ENCODE measurements at places on chromosomes 13 and 19.
A peak's percentile ranks its signal among the peaks of the same experiment; 100 is the strongest.

DNA sequence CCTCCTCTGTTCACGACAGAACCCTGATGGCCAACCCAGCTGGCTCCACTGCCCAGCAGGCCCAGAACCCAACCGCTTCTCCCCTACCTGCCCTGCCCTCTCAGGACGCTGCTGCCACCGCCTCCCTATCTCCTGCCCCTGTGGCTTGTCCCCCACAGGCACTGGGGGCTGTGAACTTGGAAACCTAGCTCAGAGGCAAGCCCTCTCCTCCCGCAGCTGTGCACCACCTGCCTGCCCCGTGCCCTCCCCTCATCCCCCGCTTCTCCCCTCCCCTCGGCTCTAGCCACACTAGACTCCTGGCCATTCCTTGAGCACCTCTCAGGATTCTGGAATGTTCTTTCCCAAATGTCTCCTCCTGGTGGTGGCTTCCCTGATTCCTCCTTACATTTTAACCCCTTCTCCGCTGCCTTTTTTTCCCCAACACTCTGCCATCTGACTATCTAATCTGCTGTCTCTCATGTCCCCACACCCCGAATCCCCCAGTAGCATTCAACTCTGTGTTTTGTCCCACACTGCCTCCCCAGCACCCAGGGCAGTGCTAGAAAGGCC, 6.7 kb downstream of the NANOS3 start:
- DNase-seq = no peak

- peak; percentile 75 for DNase-seq
Observed at GRCh38 chr19:1649706-1650649, 2.4 kb downstream of the TCF3 start.

- no peak for DNase-seq
Observed at GRCh38 chr13:114173745-114174144, 5.3 kb upstream of the CFAP97D2 start.

GRCh38 chr19:46886546-46887239, 25.9 kb downstream of the ARHGAP35 start:
- DNase-seq = peak; percentile 48

DNA sequence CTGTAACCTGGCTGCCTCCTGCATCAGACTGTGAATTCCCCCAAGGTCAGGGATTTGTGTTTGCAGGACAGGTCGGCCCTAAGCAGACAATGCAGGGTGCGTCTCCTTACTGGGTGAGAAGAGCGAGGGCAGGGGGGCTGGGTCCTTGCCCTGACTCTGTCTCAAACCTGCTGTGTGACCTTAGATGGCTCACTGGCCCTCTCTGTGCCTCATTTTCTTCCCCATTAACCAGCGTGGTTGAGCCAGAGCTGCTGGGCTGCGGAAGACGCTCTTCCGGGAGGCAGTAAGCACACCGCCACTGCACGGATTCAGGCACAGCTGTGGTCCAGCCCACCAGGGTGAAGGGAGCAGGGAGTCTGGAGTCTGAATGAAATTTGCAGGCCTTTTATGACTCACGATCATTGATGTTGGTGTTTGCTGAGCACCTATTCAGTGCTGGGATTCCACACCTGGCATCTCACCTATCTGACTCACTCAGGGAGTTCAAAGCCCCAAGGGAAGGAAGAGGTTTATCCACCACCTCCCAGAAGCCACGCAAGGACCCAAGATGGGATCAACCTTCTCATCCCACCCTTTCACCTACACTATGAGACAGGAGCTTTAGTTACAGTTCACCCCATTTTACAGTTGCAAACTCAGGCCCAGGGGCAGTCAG, 2.5 kb downstream of the AKT1S1 start:
- no peak for DNase-seq

DNA sequence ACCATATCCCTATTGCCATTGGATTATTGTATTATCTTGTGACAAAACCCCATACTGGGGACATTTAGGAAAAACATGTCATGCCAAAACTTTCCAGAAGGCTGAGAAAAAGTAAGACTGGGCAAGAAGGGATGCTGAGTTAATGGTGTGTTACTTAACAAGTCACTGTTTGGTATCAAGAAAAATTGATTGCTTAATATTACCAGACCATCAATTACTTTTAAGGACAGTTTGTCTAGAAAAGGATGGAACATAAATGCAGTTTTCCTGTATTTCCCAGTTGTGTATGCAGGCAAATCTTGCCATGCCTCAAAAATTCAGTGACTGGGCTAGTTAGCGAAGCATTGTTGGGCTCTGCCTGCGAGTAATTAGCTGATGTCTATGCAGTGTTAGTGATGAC, 705.6 kb upstream of the MIR17HG start:
- DNase-seq = no peak

DNA sequence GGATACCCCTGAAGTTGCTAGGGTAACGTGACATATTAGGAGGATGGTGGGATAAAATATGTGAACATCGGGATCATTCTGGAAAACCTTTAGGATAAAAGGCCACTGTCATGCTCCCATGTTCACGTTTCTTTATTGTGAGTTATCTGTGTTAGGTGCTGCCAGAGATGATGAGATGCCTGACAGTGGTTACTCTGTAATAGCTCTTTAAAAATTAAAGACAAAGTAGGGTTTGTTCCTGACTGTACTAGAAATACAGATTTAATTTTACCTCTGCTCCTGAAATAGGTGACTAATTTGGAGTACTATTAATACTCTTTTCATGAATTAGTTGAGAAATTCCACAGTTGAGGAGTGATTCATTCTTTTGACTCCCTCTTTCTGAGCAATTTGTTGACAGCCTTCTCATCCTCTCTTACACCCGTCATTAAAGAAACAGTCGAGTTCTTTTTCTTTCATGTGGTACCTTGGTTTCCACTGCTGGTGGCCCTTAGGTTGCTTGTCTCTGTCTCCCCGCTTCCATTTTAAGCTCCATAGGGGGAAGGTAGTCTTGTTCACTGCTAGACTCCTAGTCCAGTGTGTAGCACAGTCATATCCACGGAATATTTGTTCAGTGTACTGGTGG, 28.4 kb downstream of the SAE1 start:
- DNase-seq = peak; percentile 55

DNA sequence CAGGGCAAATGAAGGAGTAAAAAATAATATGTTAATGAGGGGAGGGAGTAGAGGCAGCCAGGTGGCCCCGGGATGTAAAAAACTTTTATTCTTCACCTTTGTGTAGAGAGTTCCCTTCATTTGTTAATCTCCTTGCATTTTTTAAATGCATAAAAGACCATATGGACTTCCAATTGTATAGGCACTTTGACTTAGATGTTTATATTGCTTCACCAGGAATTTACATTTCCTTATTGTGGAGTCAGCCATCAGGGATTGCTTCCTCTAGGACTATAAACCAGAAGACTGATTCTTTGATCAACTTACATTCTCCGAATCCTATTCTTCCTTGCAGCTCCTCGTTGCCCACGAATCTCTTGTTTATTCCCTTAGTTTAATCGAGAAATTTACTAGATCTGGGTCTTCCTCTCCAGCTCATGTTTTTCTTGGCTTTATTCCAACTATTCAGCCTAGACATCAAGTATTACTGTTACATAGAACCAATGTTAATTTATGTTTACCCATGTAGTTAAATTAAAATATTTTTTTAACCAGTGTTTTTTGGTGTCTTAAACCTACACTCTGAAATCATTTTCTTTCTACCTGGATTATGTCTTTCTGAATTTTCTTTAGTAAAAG, 1187.0 kb upstream of the SLC10A2 start:
- DNase-seq = no peak

- DNase-seq = peak; percentile 55
Observed at GRCh38 chr13:44818428-44818827, 170.8 kb downstream of the NUFIP1 start.

DNA sequence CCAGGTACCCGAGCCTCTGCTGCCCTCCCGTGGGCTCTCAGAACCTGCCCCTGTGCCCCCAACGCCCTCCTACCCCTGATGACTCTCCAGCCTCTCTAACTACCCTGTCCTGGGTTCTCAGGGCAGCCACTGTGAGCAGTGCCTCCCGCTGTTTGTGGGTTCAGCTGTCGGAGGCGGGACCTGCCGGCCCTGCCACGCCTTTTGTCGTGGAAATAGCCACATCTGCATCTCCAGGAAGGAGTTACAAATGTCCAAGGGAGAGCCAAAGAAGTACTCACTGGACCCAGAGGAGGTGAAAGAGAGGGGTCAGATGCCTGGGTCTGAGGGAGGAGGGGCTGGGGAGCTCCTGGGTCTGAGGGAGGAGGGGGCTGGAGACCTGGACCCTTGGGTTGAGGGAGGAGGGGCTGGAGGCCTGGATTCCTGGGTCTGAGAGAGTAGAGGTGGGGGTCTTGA, 20.0 kb downstream of the CNFN start:
- no peak for DNase-seq

GRCh38 chr13:51357928-51358595, 18.6 kb downstream of the SERPINE3 start:
- DNase-seq = no peak

All from fibroblast of skin of scalp (primary cell).